Stimulated activated CD4-positive, alpha-beta T cell treated with anti-CD3 and anti-CD28 coated beads, TNF-alpha, amount 100 ng/mL, for 24 hours (primary cell): ENCODE measurements at places on chromosomes 2 and 18.

- DNase-seq = no peak
Measured at GRCh38 chr18:24111936-24112335, 26.9 kb upstream of the CABYR start.

- DNase-seq = no peak
Measured at GRCh38 chr2:209472871-209473270, 49.0 kb downstream of the MAP2 start.

GRCh38 chr2:10555810-10556111 lies 107.6 kb upstream of the ODC1 start:
- DNase-seq = no peak

DNA sequence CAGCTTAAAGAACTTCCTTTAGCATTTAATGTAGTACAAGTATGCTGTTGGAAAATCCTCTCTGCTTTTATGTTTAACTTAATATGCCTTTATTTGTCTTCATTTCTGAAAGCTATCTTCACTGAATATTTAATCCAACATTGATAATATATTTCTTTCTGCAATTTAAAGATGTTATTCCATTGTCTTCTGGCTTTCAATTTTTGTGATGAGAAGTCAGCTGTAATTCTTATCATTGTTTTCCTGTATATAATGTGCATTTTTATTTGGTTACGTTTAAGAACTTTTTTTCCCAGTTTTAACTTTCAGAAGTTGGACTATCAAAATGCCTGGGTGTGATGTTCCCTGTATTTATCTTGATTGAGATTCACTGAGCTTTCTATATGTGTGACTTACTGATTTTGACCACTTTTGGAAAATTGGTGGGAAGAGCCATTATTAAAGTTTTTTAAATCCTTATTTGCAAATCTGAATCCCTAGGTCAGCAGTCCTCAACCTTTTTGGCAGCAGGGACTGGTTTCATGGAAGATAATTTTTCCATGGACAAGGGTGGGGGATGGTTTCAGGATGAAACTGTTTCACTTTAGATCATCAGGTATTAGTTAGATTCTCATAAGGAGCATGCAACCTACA lies 241.0 kb downstream of the TNS1 start:
- no peak for DNase-seq

DNA sequence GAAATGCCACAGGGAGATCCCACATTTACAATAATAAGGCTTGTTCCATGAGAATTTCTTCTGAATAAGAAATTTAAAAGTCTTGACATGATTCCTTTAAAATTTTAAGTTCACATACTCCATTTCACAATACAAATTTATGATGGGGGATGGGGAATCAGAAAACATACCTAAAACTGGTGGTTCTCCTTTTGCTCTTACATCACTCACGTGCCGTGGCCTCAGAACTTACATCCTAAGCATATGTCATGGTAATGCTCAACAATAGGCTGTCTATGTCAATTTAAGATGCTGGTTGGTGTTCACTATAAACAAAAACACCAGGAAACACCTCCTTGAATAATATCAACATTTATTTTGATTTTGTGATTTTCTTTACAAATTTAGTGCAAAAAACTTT lies 12.8 kb downstream of the UPP2 start:
- no peak for DNase-seq

- no peak for DNase-seq
Measured at GRCh38 chr18:59328683-59329082, 10.2 kb upstream of the CPLX4 start.

DNA sequence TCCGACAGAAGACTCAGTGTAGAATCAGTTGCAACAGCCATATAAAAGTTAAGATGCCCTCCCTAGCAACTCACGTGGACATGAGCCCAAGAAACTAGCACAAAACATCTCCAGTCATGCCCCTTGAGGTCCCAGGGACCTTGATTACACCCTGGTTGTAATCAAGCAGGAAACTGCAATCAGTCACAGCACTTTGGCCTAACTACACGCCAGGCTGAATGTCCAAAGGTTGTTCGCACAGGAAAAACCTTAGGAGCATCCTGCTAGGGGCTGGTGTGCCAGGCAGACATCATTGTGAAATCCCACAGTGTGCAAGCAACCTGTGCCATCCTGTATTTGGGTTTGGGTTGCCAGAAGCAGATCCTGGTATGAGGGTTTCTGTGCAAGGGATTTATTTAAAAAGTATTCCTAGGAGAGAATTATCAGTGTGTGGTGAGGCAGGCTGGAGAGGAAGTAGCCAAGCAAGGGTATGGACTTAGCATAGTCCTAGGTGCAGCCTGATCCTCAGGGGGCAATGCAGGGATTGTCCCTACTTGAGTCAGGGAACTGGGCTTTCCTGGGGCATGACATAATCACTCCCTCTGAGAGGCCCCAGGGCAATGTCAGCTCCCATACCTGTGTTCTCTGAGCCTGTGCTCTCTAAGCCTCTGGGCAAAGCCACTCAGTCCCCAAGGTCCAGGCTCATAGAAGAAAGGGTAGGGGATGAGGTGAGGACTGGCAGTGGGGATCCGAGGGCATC lies 17.8 kb upstream of the SULT1C2 start:
- DNase-seq = no peak

DNA sequence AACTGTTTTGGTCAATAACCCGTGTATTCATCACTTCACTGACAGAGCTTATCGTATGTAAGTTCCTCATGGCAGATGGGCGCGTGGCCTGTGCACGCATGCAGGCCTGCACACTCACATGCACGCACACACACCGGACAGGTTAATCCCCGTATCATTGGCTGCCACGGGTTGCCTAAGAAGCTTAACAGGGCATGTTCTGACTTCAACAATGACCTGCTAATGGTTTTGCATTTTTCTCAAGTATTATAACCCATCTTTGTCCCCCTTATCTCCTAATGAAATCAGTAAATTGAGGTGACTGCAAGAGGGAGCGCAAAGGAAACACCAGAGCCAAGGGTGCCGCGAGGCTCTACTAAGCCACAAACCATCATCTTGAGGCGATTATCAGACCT lies 399.0 kb upstream of the ID2 start:
- DNase-seq = no peak

DNA sequence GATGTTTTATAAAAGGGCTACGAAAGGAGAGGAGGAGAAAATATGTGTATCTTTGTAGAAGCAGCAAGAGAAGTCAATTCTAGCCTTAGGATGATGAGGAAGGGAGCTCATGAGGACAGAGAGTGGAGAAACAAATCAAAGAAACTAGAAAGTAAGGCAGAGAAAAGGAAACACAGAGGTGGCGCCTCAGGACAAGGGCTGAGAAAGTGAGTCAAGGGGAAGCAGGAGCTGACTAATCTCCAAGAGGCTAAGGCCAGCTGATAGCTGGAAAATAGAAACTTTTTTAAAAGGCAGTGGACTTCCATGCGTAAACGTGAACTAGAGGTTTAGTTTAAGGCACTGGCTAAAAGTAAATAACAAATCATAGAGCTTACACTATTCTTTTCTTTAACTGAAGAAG lies 173.3 kb downstream of the ANKRD44 start:
- DNase-seq = no peak

GRCh38 chr2:85994421-85994777 lies 105.6 kb upstream of the ST3GAL5 start:
- no peak for DNase-seq

- DNase-seq = no peak
Measured at GRCh38 chr18:49002881-49003280, 52.1 kb upstream of the SMAD7 start.

DNA sequence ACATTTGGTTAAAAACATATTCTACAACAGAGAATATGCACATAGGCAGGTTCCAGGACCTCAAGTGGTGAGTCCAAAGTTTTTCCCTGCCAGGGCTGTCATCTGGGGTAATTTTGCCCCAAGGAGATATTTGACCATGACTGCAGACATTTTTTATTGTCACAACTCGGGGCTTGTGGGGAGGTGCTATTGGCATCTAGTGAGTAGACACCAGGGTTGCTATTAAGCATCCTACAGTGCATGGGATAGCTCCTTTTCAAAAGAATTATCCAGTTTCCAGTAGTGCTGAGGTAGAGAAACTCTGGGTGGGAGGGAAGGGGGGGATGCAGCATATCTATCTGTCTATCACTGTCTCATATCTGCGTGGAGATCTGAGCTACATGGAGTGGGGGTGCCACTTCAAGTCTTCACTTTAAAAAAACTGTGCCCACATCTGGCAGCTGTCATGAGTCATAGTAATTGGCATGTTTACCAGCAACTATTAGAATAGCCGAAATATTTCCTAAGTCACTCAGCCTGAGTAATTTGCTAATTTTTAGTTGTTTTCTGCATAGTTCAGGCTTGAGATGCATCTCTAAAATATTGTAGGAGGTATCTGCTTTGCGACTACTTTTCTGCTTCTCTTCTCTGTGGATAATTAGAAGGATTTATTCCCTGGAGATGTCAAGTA lies 254.0 kb upstream of the RBMS1 start:
- DNase-seq = no peak

- DNase-seq = no peak
Measured at GRCh38 chr18:61910101-61910500, 17.3 kb upstream of the RNF152 start.

DNA sequence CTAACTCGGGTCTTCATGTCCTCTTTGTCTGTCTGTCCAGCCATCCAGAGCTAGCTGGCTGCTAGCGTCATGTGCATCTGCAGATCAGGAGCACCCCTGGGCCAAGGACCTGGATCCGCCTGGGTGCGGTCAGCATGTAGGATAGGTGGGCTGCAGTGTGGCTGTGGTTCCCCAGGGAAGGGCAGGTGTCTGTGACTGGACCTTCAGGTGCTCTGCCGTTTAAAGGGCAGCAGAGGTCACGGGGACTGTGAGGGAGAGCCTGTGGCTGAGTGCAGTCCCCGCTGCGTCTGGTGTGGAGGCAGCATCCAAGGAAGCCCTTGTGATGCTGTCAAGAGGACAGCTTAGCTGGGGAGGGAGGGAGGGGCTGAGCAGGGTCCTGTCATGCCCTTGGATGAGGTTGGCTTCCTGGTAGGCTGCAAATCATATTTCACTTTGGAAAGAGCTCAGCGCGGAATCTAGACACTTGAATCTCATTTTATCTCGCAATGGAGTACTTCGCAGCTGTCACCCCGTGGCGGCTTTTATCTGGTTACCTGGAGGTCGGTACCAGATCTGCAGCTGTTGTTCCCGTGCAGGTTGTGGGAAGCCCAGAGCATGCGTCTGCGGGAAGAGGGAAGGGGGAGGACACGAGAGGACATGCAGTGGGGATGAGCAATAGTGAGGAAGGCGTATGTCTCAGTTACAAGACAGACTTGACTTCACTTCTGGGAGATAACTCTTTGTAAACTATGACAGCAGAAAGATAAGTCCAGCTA lies 5.9 kb upstream of the RALB start:
- no peak for DNase-seq

DNA sequence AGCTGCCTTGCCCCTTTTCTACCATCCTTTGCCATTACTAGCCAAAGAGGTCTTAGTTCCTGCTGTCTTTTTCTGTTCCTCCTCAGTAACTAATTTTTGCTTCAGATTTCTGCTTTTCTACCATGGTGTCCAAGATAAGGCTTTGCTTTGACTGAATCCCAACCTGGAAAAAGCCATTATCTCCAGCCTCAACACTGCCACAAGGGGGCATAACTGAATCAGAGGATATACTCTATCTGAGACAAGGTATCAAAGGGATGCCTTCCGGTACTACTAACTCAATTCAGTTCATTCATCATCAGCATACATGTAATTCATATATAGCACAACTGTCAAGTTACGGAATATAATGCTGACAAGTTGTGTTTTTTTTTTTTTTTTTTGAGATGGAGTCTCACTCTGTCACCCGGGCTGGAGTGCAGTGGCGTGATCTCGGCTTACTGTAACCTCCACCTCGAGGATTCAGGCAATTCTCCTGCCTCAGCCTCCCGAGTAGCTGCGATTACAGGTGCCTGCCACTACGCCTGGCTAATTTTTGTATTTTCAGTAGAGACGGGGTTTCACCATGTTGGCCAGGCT lies 11.4 kb downstream of the OSGEPL1 start:
- DNase-seq = peak; percentile 21

DNA sequence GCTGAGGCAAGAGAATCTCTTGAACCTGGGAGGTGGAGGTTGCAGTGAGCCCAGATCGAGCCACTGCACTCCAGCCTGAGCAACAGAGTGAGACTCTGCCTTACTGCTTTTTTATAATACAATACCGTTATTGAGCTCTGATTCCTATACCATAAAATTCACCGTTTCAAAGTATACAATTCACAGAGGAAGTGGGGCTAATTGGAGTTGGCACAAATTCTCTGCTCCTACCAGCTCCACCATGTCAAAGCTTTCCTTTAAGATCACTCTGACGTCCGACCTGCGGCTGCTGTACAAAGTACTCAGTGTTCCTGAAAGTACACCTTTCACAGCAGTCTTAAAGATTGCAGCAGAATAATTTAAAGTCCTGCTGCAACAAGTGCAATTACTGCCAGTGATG lies 29.6 kb upstream of the CYBRD1 start:
- DNase-seq = no peak

- no peak for DNase-seq
Measured at GRCh38 chr2:128746356-128746755, 427.7 kb upstream of the HS6ST1 start.

- DNase-seq = no peak
Measured at GRCh38 chr18:10067670-10068659, 154.1 kb downstream of the VAPA start.

GRCh38 chr2:43034921-43035320 lies 191.5 kb downstream of the ZFP36L2 start:
- DNase-seq = no peak

DNA sequence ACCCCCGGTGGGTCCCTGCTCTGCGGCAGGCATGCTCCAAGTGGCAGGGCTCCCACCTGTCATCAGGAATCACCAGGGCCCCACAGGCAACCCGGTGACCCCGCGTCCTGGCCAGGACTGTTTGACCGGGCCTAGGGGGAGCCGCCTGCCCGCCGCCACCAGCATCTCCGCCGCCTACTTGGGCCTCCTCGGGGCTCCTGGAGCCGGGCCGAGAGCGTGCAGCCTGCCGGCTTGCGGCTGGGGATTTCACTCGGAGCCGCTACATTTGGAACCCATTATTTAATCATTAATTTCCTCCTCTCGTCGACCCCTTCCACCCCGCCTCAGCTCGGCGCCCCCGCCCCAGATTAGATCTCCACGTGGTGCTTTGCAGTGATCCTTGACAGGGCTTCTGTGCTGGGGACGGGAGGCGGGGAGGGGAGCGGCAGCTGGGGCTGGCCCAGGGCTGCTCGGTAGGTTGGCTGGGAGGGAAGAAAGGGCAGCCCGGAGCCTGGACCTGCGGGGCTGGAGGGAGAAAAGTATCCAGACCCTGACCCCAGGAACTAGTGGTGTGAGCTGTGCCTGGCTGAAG lies 295.4 kb downstream of the CYP26B1 start:
- DNase-seq = no peak

DNA sequence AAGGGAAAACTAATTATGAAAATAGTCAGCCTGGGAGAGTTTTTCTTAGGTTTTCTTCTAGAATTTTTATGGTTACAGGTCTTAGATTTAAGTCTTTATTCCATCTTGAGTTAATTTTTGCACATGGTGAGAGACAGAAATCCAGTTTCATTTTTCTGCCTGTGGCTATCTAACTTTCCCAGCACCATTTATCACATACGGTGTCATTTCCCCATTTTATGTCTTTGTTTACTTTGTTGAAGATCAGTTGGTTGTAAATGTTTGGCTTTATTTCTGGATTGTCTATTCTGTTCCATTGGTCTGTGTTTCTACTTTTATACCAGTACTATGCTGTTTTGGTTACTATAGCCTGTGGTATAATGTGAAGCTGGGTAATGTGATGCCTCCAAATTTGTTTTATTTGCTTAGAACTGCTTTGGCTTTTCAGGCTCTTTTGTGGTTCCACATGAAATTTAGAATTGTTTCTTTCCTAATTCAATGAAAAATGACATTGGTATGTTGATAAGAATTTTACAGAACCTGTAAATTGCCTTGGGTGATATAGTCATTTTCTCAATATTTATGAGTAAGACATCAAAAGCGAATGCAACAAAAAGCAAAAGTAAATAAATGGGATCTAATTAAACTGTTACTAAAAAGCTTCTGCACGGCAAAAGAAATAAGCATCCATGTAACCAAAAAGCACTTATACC lies 146.1 kb upstream of the NOL4 start:
- no peak for DNase-seq
